ENCODE measurements at places on chromosomes 3 and 15.

DNA sequence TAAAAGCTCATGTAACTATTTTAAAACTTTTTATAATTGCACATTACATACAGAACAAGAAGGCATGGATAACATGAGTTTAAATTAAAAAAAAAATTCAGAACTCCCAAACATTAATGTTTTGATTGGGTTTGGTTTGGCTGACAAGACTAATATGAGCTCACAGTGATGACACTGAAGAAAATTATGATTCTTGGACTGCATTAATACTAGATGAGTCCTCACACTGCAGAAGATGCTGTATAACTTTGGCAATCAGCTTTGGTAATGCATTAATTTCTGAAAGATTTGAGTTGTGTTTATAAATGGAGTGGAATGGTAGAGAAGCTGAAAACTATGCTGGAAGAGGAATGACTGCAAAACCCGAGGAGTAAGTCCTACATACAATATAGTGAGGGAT, 358.9 kb downstream of the PLCL2 start:
- DNase-seq, result no peak

DNA sequence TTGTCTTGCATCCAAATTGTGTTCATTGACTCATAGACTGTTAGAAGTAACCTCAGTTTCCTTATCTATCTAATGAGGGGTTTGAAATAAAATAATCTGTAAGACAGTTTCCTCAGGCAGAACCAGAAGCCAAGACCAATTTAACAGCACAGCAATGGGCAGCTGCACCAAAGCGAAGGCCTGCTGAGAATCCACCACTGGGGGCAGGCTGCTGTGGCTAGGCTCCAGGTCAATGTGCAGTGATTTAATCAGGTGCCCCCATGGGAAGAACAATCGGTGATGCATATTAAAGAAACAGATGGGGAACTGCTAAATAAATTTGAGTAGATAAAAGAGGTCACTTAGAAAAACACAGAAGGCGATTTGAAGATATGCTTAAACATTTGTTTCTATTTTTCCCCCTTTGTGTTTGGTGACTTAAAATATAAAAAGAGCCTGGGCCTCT, 28.0 kb upstream of the TMOD3 start:
- DNase-seq, result no peak

- DNase-seq, result no peak
These were observed 36.8 kb downstream of the ADAMTSL3 start for GRCh38 chr15:83690676-83691075.

GRCh38 chr3:58529516-58530353, 7.3 kb downstream of the ACOX2 start:
- DNase-seq, result no peak

GRCh38 chr3:151743855-151744254, 10.1 kb downstream of the AADACL2 start:
- DNase-seq, result no peak

DNA sequence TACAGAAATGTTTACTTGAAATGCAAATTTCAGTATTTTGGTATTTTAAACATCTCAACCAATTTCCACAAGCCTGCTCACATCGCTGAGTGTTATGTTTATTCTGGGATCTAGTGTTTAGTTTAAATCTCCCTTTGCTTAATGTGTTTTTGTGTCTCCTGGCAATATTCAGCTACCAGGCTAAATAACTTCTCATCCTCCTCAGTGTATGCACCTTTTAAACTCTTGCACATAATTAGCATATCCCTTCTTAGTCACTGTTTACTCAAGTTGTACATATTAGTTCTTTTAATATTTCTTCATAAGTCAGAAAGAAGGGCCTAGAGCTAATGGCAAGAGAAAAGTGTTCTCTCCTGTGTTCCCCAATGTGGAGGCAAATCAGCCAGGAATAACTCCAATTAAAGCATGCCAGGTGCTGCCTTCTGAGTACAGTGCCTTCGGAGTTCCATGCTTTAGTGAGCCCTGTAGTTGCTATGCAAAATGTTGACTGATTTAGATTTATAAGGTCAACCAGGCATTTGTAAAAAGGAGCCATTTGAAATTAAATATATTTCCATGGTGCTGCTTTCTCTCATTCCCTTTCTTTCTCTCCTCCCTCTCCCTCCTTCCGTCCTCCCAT, 234.3 kb downstream of the GAP43 start:
- no peak for DNase-seq

DNA sequence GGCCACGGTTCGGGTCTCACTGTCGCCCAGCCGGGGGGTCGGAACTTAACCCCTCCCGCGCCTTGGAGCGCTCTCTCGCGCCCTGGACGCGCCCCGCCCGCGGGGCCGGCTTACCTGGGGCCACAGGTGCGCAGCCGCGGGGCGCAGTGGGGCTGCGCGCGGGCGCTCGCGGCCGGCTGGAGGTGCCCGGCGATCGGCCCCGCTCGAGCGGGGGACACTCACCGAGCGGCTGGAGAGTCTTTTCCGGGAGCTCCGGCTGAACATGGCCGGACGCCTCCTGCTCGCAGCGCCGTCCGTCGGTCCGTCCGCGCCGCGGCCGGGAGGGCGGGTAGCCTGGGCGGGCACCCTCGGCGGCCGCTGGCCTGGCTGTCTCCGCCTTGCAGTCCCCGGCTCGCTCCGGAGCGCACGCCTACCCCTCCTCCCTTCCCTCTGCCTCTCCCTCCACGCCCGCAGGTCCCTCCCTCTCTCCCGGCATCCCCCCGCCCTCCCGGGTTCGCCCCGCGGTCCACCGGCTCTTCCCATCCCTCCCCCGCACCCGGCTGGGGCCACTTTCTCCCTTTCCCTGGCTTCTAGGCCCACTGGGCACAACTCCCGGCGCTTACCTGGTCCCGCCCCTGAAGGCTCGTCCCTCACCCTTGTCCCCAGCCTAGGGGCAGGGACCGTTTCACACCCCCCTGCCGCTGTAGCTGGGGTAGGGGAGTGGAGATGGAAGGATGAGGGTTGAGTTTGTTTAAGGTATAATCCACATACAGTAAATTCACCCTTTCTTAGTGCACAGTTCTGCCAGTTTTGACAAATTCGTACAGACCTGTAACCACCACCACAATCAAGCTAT, 220.1 kb upstream of the PRICKLE2 start:
- no peak for DNase-seq

DNA sequence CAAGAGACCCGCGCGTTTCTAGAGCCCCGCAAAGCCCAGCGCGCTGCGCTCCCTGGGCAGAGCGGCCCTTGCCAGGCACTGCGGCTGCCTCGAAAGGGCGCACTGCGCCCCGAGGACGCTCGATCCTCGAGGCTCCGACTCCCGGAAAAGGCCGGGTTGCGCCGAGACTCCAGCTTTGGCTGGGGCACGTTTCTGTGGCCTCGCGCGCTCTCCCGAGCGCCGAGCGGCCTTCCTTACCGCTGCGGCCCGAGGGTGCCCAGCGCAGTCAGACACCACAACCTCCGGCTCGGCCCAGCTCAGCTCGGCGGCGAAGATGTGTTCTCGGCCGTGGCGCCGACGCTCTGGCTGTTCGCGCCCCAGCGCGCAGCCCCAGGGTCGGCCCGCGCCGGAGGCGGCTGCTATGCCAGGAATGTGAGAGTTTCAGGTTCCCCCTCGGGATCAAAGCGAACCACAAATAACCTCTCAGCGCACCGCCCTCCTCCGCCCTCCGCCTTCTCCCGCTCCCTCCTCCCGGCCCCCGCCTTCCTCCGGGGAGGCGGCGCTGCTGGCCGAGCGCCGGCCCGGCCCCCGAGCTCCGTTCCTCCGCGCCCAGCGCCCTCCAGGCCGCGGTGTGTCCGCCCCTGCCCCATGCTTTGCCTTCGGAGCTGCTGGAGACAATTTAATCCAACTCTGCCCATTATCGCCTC, at the start of gene AMOTL2:
TSS of gene AMOTL2 (minus strand) at position 343 of the 686 bp plus-strand sequence. CDS start 3,014 bp downstream, outside the sequence.
- DNase-seq, result no peak

- no peak for DNase-seq
These were observed 4.6 kb downstream of the FAM3D start for GRCh38 chr3:58661836-58662420.

GRCh38 chr3:156957715-156958114, 131.6 kb downstream of the LEKR1 start:
- no peak for DNase-seq

DNA sequence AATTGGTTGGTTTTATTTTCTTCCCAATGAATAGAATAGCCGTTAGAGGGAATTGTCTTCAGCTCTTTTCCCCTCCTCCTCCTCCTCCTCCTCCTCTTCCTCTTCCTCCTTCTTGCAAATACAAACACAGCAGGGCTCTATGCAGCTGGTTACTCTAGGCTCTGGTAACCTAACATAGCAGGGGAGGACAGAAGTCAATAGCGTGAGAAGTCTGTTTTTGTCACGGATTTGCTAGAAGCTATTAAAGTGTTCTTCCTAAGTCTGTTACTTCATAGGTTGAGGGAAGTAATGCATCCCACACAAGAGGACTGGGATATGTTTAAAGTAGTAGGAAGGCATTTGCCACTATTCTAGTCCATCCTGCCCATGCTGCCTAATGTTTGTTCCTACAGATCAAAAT, 374.7 kb upstream of the TPRG1 start:
- no peak for DNase-seq

DNA sequence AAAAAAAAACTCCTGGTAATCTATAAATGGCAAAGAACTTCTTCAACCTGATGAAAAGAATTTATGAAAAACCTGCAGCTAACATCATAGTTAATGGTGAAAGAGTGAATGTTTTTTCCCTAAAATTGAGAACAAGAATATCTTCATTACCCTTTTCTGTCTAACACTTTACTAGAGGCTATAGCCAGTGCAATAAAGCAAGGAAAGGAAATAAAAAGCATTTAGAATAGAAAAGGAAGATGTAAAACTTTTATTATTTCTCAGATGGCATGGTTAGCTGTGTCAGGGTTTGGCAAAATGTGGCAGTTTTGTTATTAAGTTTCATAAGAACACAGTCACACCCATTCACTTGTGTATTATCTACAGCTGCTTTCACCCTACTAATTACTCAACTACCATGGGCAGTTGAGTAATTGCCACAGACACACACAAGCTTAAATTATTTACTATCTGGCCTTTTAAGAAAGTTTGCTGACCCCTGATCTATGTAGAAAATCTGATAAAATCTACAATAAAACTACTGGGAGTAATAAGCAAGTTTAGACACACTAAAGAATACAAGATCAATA, 465.1 kb downstream of the MAGI1 start:
- DNase-seq, result no peak

- no peak for DNase-seq
These were observed 67.3 kb downstream of the MORC1 start for GRCh38 chr3:109050591-109051167.

- no peak for DNase-seq
These were observed 352.1 kb downstream of the MECOM start for GRCh38 chr3:169311381-169311780.

DNA sequence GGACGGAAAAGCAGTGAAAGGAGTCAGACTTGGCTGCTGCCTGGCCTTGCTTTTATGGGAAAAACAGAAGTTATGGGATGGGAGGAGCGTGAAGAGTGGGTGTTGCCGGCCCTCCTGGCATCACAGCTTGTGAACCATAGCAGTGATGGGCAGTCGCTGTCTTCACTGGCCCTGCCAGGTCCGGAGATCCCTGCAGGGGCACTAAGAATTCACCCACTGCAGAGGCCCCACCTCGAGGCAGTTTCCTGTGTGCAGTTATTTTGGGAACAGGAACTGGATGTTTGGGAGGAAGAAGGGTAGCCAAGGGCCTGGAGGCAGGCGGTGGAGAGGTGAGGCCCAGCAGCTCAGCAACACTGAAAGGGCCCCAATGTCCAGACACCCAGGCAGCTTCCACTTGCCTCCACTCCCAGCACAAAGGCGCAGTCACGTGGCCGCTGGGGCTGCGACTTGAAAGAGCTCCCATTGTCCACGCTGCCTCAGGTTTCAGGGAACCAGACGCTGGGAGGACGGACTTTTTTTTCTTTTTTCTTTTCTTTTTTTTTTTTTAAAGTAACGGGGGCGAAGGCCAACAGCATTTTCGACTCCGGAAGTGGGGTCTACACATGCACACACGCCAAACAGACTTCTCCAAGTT, 255.6 kb downstream of the ZNF621 start:
- no peak for DNase-seq

DNA sequence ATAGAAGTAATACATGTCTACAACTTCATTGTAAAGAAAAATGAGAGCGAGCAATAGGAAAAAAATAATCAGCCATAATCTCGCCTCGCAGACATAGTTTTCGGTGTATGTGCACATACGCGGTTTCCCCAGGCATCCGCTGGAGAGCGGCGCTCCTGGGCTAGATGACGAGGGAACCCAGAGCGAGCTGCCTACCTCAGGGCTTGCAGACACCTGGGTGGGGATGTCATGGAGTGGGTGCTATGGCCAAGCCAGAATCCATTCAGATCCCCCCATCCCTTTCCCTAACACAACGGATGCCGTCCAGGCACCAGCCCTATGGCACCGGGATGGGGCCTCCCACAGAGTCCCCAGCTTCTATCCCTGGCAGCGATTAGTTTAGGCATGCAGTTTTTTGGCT, 4.5 kb upstream of the CFAP100 start:
- no peak for DNase-seq

GRCh38 chr3:84444726-84445521, 513.9 kb upstream of the CADM2 start:
- DNase-seq, result no peak

DNA sequence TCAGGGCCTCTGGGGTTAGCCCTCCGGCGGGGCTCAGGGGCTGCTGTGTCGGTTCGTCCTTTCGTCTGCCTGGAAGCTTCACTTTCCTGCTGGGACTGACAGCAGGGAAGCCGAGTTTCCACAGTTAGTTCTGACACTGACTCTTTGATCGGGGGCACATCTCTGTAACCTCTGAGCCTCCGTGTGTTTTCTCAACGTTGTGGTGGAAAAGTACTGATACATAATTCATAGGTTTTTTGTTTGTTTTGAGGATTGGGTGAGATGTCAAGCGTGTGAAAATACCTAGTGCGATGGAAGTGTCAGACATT, 481 bp downstream of the AP4E1 start:
- no peak for DNase-seq

DNA sequence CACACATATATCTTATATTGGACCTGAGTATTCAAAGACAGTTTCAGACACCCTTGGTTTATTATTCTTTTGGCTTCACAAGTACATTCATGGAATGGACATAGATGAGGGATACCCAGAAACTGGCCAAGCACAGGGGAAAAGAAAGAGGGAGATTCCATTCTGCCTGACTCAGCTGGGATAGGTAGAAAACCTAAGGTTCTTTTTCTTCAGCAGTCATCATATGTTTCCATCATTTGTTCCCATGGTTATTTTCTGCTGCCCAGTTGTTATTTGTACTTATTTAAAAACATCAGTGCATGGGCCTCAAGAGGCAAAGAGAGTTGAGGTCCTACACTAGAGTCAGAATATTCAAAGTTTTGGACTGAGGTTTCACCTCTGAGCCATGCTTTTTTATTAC, 91.8 kb downstream of the FILIP1L start:
- no peak for DNase-seq

GRCh38 chr3:52399131-52399530, 45.8 kb downstream of the SEMA3G start:
- DNase-seq, result no peak

Data from T-helper 1 cell (primary cell).